ENCODE measurements at places on chromosomes 2 and 18.

- no peak for DNase-seq
Measured at GRCh38 chr2:100367163-100367562, 44.9 kb upstream of the LONRF2 start.

DNA sequence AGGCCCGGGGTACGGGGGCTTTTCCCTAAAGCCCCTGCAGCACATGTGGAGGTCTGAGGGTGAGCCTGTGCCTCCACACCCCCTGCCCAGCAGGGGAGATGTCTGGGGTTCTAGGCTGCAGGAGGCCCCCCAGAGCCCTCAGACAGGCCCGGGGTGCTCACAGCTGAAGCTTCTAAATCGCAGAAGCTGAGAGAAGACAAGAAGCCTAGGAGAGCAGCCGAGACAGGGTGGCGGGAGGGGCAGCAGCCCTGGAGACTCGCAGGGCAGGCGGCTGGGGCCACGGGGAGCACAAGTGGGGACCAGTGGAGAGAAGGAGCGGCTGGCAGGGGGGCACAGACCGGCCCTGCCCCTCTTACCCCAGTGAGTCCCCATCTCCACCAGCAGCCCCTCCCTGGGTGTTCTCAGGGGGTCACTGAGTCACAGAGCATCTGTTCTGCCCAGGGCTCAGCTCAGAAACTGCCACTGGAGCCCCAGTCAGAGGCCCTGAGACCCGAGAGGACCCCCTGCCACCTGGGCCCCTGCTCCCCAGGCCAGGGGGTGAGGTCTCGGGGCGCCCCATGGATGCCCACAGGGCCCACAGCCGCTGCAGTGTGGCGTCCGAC is 26.1 kb downstream of the GPC1 start:
- DNase-seq, result no peak

DNA sequence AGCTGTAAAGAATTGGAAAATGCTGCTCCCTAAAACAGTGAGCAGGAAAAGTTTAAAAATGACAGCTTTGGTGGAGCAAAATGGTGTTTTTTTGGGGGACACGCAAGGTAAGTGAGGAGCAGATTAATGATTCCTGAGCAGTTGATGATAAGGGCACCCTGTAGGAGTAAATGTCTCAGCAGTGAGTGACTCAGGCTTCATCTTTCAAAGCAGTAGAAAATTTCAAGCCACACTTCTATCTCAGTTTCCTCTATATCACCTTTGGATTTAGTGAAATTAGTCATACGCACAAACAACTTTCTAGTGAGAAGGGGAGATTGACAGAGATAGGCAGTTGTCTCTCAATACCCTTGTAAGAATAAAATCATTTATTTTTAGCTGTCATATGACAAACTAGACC is 709.0 kb upstream of the FAM98A start:
- DNase-seq, result no peak

DNA sequence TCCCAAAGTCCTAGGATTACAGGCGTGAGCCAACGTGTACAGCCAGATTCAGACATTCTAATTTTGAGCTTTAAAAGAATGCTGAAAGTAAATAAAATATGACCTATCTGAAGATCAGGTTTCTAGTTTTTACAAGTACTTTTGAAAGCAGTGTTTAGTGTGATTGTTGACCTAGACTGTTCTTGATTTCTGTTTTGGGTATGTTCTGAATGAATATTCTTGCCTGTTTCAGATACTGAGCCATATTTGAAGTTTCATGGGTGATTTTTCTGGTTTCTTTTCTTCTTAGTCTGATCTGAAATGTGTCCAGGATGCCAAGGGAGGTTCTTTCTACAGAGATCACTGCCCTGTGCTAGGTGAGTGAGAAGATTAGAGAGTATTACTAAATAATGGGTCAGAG is 37.2 kb downstream of the MIB1 start:
- DNase-seq, result no peak

GRCh38 chr2:134558208-134558830 is 160.5 kb downstream of the TMEM163 start:
- no peak for DNase-seq

DNA sequence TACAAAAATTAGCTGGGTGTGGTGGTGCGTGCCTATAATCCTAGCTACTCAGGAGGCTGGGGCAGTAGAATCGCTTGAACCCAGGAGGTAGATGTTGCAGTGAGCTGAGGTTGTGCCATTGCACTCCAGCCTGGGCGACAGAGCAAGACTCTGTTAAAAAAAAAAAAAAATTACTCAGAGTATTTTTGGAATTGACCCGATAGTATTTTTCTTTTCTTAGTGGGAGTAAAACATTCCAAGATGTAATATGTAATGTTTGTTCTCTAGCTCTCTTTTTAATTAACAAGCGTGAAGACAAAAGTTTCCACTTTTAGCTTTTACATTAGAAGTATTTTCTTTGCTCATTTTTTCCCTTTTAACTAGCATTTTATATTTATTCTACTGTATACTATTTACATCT is 12.0 kb upstream of the TMEM18 start:
- no peak for DNase-seq
